ENCODE measurements at places on chromosomes 2 and 18.

DNA sequence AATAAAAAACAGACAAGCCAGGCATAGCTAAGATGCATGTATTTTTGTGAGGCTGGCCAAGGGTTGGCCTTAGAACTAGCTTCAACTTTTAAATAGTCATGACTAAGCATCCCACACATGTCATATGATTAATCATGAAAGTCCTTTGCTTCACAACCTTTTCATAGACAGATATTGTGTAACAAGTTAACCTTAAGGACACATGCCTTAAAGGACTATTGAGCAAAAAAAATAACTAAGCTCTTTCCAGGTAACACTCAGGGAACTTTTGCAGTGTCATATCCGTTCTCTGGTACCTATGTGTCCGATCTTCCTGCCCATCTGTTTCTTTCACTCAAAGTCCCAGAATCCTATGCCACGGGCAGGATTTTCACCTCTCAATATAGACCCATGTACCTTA, 498.4 kb downstream of the STK39 start:
- no peak for DNase-seq

GRCh38 chr2:142176941-142177340, 46.1 kb upstream of the LRP1B start:
- no peak for DNase-seq

DNA sequence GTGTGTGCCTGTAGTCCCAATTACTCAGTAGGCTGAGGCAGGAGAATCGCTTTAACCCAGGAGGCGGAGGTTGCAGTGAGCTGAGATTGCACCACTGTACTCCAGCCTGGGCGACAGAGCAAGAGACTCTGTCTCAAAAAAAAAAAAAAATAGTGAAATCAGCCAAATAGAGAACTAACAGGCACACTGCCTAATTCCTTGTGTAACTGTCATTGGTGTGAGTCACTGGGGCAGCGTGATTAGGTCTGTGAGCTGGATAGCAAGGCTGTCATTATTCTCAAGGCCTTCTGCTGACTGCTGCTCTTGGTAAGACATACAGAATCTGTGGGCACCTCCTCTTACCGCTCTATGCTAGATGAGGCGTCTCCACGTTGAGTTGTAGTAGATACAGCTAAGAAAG, 270.3 kb downstream of the NEDD4L start:
- DNase-seq: no peak

DNA sequence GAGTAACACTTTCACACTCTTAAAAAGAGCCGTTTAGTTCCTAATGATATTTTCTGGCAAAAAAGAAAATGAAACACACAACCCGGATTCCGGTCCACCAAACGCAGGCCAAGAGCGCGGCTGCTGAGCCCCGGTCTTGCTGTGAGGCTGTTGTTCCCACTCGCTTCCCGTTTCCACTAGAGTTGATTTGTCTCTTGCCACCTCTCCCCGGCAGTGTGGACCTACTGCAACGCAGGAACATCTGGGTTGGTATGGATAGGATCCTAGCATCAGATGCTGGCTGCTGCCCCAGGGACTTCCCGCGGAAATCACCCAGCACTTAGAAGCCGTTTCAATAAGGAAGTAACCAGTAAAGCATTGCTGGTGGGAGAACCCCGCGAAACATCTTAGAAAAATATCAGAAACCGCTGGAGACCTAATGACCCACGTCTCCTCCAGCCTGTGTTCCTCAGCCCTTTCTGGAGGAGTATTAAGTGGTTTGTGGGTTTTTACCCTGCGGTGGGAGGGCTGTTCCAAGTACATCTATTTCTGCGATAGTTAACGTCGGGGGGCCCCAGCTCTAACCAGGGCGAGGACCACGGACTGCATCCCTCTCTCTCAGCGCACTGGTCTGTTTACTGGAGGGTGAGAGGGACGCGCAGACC, 939 bp downstream of the DOCK10 start:
- peak; percentile 55 for DNase-seq

- DNase-seq: no peak
Observed at GRCh38 chr18:44840058-44840790, 159.5 kb downstream of the SETBP1 start.

- DNase-seq: no peak
Observed at GRCh38 chr2:27152796-27153464, 4.1 kb downstream of the TCF23 start.

- DNase-seq: no peak
Observed at GRCh38 chr2:204796581-204796980, 251.3 kb downstream of the PARD3B start.

DNA sequence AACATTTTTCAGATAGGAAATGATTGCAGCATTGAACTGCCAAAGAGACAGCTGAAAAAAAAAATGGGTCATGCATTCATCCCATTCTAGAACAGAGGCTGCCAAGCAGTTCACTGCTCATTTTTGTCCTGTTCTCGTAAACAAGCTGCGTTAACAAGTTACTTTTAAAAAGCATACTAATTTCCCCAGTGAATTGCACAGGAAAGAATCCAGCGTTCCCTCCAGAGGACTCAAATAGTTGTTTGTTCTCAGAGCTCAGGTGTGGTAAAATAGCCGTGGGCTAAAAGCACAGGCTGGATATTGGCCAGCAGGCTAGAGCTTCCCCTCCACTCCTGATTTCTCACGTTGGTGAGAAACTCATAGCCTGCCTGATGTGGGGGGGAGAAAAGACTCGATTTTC, 76.1 kb upstream of the AQP4 start:
- DNase-seq: no peak

DNA sequence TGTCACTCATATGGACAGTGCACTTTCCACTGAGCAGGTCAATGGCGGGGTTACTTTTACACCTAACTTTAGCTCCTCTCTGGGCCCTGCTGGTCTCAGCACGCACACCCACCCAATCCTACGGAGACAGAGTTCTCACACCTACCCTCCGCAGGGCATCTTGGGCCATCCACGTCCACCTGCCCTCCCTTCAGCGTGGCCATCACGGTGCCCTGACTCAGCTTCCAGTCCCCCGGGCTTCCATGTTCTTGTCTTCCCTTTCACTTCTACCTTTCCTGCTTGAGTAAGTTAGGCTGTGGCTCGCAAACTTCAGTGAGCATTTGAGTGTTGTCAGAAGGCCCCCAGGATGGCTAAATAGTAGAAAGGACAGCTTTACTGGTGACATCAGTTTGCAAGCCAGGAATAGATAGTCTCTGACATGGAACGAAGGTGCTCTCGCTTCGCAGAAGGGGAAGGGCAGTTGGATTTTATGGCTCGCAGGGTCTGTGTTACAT, 232.4 kb downstream of the SEPTIN10 start:
- DNase-seq: no peak

- DNase-seq: no peak
Observed at GRCh38 chr2:216370961-216371712, 1.1 kb downstream of the MARCHF4 start.

DNA sequence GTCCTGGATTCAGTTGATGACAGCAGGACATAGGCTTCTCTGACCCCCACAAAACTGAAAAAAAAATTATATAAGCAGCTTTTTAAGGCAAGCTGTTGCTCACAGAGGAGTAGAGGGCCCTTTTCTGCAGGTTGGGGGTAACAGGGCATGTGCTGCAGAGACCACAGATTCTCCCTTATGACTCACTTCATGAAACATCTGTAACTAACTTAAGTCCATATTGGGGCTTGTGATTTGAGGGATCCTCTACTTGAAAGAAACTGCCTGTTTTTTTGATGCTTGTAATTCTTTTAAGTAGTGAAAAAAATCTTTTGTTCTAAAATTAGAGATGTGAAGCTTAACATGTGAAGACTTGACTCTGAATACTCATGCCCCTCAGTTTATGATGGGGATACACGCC, 33.4 kb downstream of the XRCC5 start:
- no peak for DNase-seq

GRCh38 chr18:5197032-5197434, at the start of gene AKAIN1:
AKAIN1 (minus strand) TSS chr18:5197257; CDS start chr18:5197053, 204 bp downstream.
- no peak for DNase-seq

DNA sequence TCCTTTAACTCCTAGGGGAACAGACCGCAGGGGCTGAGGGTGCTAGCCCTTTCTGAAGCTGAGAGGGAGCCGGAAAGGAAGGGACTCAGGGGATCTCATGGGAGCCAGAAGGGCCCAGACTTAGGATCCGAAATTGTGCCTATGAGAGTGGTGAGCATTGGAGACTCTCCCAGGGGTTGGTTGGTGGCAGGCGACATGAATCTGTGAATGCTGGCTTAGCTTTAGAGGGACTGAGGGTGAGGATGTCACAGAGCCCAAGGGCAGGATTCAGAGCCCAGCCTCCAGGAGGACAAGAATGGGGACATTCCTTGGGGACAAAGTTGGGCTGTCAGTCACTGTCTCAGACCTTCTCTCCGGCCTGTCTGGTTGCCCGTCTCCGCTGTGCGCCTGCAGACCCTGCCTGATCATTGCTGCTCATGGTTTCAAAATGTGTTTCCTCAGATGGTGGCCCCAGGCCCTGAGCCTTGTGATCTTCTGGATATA, 17.5 kb downstream of the GNLY start:
- no peak for DNase-seq

DNA sequence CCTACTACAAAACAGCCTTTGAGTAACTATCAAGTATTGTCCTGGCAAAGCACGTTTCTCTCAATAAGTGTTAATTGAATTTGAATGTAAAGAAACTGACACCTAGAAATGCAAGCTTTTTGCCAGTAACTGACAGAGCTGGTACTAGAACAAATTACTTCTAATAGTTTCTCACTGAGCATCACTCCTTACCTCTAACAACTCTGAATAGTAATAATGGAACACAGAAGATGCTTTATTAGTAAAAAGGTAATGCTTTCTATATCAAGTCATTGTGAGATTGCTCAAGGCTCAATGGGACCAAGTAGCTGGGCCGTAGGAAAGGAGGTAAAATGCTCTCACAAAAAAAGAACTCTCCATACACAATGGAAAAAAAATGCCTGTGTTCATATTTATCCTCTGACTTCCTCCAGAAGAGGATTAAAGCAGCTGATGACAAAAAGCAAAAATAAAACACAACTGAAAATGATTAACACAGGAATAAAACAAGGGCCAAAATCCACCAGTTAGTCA, 11.8 kb downstream of the RASGRP3 start:
- no peak for DNase-seq

- DNase-seq: no peak
Observed at GRCh38 chr2:44804406-44805265, 136.9 kb upstream of the SIX3 start.

DNA sequence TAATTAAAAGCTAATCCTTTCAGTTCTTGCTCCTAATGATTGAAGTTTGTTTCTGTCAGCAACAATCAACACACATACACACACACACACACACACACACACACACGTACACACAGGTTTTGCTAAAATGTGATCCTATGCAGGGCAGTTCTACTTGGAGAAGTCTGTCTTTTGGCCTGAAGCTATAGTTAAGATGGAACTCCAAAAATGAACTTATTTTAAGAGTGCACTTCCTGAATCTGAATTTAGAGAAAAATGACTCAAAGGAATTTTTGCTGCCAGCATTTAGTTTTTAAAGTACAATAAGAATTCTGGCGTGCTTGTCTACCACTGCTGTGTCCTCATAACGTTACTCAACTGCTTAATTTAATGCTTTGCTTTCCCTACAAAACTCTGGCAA, 6.6 kb downstream of the GALNT5 start:
- no peak for DNase-seq

DNA sequence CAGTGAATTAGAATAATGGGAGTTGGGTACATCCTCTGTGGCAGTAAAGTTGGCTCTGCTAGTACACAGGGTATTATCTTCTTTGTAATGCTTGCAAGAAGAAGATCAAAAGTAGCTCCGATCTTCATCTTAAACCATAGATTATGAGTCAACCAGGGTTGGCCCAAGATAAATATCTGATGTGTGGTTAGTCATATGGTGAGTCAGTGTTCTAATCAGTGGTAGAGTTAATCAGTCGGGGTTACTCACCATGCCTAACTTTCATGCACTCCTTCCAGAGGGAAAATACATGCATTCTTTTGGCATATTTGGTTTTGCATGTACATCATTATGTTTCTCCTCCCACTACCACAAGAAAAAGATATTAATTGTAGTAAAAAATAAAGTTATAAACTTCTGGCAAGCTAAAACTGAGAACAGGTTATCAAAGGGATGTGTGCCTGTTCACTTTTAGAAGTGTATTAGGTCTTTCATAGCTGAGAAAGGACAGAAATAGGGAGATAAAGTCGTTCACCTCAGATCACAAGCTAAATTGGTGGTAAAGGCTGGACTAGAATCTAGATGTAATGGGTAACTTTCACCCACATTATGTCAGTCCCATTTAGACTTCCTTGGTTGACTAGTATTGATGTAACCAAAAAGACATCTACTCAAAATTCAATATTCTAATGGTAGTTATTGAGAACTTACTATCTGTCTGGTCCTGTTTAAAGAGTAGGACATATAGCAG, 684.4 kb downstream of the IRS1 start:
- DNase-seq: no peak

DNA sequence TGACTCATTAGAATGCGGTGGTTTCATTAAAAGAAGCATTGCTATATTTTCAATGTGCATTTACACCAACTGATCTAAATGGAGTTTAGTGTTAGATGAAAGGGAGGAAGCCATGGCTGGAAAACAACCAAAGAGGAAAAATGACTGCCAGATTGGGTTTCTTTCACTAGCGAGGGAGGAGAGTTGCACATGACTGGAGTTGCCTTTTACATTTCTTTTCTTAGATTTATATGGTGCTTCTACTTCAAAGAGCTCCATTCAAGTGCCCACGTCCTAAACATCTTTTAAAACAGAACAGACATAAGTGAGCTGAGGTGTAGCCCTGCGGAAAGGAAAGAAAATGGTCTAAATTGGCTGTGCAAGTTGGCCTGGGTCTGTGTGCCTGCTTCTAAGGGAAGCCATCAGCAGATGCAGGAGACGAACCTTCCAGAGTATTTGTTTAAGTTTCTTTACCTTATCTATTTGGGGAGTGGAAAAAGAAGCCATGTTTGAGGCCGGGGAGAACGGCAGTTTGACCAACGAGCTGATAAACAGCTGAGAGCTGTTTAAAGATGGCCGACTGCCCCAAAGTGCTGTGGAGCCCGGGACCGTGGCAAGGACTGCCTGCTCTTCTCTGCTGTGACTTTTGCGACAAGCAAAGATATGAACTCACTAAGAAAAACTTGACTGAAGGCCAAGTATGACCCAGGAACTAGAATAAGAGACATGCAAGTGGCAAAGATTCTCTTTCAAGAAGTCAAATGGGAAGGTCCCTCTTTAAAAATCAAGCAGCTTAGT, 327.0 kb downstream of the ZNF516 start:
- DNase-seq: no peak

DNA sequence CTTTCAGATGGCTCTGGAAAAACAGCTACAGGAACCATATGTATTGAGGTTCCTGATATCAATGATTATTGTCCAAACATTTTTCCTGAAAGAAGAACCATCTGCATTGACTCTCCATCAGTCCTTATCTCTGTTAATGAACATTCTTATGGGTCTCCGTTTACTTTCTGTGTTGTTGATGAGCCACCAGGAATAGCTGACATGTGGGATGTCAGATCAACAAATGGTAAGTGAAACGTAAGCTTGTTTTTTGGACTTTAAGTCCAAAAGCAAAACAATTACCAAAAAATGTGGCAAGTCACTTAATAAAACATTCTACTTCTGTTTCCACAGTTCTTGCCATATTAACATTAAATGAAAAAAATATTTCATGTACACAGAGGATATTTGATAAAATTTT, 26.8 kb downstream of the DSG4 start:
- no peak for DNase-seq
